ENCODE measurements at places on chromosomes 6 and 20. TPM values are rescaled to one million over a fixed set of nuclear protein-coding genes. Genes with fewer than 3 reads are reported as not detected.

MDN1 gene
- total RNA-seq: 9.4 TPM

PLCB4 gene
- 1.8 TPM for total RNA-seq

SPTLC3 gene
- total RNA-seq: 4.8 TPM

RIMS4 gene
- not detected for total RNA-seq

F13A1 gene
- total RNA-seq: not detected

ULBP3 gene
- 18.5 TPM for total RNA-seq

ALDH8A1 gene
- total RNA-seq: 0.15 TPM

PKIB gene
- total RNA-seq: 0.59 TPM

POPDC3 gene
- 7.7 TPM for total RNA-seq

FAM8A1 gene
- 12.6 TPM for total RNA-seq

MAP3K5 gene
- 9.1 TPM for total RNA-seq

RAMACL gene
- under 0.01 TPM for total RNA-seq

ERGIC3 gene
- total RNA-seq: 189 TPM

FYN gene
- total RNA-seq: 37.3 TPM

VSX1 gene
- not detected for total RNA-seq

APCDD1L gene
- total RNA-seq: 4.2 TPM

OR2H2 gene
- not detected for total RNA-seq

SLC17A3 gene
- not detected for total RNA-seq
